T-helper 2 cell (primary cell): ENCODE measurements at places on chromosomes 13 and 19.

DNA sequence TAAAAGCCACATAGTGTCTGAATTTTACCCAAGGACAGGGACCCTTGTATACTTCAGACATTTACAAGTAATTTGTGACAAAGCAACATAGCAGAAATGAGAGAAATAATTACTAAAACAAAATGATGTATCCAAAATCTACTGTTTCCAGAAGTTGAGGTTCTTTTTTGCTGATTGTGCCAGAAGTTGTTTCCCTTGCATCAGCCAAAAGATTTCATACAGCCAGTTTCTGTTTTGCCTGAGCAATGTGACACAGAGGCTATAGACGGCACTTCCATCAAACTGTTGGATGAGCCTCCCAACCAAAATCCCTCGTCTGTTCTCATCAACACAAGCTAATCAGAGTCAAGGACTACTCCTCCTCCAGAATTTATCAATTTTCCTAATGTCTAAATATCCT is 913.2 kb upstream of the GPC6 start:
- no peak for DNase-seq

- no peak for DNase-seq
Measured at GRCh38 chr19:28289295-28290063, 923.5 kb downstream of the UQCRFS1 start.

DNA sequence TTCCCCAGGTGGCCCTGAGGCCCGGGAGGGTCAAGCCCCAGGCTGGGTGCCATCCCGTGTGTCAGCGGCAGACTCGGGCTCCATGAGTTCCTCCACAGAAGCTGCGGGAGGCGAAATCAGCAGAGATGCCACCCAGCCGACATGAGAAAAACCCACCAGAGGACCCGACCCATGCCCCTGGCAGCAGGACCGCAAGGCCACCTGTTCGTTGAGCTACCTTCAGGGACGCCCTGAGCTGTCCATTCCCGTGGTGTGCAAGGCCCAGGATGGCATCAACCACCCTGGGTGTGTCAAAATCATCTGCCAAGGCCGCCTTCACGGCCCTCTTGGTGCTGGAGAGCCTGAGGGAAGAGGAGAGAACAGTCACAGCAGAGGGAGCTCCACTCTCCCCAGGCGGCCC is 30.4 kb downstream of the NAXD start:
- no peak for DNase-seq

DNA sequence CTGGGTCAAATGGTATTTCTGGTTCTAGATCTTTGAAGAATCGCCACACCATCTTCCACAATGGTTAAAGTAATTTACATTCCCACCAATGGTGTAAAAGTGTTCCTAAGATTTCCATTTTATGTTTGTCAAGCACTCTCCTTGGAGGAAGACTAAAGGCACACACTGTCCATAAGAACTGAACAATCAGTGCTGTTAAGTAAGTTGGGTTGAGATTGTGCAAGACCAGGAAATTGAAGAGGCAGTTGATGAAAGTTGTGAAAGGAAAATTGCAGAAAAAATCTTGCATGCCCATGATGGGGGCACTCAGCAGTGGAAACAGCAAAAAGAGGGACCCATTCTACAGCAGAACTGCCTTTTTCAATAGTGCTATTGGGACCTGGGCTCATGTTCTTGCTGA is 323.6 kb downstream of the DLEU7 start:
- no peak for DNase-seq

DNA sequence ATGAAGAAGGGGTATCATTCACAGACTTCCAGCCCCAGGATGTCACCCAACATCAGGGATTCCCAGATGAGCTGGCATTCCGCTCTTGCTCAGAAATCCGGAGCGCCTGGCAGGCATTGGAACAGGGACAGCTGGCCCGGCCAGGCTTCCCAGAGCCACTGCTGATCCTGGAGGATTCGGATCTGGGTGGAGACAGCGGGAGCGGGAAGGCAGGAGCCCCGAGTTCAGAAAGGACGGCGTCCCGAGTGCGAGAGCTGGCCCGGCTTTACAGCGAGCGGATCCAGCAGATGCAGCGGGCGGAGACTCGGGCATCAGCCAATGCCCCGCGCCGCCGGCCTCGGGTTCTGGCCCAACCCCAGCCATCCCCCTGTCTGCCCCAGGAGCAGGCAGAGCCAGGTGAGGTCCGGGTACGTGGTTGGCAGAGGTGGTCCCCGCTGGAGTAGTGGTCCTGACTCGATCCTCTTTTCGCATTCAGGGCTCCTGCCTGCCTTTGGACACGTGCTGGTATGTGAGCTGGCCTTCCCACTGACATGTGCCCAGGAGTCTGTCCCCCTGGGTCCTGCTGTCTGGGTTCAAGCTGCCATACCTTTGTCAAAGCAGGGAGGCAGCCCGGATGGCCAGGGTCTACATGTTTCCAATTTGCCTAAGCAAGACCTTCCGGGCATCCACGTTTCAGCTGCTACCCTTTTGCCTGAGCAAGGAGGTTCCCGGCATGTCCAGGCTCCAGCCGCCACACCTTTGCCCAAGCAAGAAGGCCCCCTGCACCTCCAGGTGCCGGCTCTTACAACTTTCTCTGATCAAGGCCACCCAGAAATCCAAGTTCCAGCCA is 11.0 kb downstream of the PLEKHG2 start:
- DNase-seq: no peak

DNA sequence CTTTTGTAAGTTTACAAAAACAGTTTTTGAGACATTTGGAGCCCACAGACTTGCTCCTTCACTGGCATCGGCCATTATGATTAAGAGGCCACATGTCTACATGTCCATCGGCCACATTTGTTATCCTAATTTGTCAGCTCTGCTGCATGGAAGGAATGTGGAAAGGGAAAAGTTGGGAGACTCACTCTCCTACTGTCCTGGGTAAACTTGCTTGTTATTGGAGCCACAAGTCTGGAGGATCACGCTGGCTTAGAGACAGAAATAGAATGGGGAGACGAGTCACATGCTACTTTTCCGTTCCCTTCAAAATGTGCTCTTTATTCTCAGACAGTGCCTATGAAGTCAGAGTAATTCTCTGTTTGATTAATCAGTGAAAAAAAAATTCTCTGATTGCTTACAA is 741.2 kb upstream of the PCDH9 start:
- DNase-seq: no peak

- no peak for DNase-seq
Measured at GRCh38 chr19:55526216-55527196, 10.4 kb downstream of the SBK2 start.

DNA sequence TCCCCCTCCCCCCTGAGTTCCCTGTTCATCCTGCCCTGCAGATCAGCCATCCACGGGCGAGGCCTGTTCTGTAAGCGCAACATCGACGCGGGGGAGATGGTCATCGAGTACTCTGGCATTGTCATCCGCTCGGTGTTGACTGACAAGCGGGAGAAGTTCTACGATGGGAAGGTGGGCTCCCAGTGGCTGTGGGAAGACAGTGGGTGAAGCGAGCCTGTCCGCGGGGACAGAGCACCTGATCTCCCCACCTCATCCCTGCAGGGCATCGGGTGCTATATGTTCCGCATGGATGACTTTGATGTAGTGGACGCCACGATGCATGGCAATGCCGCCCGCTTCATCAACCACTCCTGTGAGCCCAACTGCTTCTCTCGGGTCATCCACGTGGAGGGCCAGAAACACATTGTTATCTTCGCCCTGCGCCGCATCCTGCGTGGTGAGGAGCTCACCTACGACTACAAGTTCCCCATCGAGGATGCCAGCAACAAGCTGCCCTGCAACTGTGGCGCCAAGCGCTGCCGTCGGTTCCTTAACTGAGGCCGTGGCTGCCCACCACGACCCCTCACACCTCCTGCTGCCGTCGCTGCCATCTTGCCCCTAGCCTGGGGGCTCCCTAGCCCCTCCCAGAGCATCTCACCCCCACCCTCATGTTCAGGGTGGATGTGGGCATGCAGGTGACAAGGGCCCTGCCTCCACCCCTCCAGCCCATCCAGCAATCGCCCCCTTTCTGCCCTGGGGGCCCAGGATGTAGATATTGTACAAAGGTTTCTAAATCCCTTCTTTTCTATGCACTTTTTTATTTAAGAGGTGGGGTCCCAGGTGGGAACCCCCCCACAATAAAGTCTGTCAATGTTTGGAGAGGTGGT is 4.0 kb downstream of the IGFLR1 start:
- no peak for DNase-seq

DNA sequence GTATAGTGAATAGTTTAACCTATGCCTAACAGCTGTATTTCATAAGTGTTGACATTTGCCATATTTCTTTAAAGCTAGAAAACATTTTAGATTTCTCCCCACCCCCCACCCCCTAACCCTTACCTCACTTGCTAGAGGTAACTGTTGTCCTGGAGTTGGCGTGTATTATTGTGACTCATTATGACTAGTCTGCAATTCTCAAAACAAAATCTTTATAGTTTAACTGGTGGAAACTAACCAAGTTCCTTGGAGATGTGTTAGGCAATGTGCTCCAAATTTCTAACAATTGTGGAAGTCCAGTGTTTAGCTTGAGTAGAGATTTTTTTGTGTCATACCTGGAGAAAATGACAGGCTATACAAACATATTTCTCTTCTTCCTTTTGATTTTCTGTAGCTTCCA is 38.0 kb downstream of the KCTD4 start:
- DNase-seq: no peak

- DNase-seq: no peak
Measured at GRCh38 chr13:97880311-97880675, 73.2 kb upstream of the IPO5 start.

DNA sequence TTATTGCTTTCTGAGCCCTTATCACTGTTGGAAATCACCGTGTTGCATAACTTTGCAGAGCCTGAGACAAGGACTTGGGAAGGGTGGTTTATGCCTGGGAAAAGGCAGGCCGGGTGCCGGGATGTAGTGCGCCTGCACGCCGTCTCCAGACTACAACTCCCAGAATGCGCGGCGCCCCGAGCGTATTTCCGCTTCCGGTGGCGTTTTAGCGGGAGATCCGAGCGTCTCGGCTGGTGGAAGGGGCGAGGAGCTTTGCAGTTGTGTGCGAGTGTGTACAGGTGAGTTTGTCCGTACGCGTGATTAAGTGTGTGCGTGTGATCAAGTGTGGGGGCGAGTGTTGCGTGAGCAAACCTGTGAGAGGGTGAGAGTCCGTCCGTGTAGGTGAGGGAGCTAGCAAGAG is 75.4 kb downstream of the PEG3 start:
- no peak for DNase-seq

DNA sequence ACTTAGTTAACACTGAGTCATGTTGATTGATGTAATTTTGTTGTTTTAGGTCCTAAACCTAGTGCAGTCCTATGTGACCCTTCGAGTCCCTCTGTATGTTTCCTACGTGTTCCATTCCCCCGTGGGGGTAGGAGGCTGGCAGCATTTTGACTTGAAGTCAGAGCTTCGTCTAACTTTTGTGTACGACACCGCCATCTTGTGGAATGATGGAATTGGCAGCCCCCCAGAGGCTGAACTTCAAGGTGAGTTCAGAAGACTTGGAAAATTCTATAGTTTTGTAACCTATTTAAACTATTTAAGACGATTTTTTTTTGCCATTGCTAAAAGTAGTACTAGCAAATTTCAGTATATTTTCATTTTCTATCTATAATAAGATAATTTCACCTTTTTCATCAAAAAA is 117.9 kb downstream of the STOML3 start:
- DNase-seq: no peak
